ENCODE measurements at places on chromosomes 3 and 15.

DNA sequence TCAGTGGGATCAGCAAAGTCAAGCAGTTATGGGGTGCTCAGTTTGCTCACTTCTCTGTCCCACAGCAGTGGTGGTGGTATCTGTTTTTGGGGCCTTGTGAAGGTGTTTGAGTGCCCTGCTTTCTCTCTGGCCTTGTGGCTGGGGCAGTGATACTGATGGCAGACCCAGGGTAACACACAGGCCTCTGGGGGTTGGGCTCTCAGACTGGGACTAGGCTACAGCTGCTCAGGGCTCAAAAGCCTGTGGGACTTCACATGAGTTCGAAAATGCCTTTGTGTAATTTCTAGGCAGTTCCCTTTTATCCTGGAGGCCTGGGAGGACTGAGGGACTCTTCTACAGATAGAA, 75.3 kb downstream of the STXBP5L start:
- DNase-seq: no peak

GRCh38 chr3:196365736-196366135, 27.5 kb upstream of the TM4SF19 start:
- DNase-seq: no peak

DNA sequence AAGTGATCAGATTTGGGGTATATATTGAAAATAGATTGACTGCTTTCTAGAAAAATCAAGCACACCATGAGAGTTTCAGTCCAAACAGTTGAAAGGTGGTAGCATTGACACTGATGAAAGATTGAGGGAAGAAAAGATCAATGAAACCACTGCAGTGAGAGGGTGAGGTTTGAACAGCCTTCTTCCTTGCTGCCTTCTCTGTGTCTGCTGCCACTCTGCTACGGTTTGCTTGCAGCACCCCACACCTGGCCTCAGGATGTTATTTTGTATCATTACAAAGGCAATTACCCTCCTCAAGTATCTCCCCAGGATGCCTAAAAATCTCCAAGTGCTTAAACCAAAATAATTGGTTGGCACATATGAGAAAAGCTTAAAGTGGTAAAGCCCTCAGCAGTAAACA, 683.6 kb upstream of the ARPP21 start:
- DNase-seq: no peak

DNA sequence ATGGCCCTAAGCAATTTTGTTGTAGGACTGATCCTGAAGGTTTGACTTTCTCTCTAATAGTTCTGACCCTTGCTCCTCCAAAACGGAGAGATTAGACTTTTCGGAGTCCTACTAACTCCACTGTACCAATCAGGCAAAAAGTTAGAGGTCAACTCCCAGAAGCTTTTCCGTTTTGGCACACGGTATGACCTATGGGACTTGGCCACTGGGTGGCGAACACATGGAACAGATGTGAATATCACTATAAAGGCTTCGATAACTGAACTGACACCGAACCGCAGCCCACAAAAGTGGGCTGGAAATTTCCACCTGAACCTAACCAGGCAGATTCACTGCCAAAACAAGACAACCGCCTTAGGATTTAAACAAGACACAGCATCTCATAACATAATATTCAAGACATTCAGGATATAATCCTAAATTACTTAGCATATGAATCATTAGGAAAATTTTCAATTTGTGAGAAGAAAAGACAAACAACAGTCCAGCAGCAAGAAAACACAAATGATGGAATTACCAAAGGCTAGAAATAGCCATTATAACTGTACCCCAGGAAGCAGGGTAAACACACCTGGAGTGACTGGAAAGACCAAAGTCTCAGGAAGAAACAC, 12.2 kb upstream of the TM2D3 start:
- no peak for DNase-seq

- DNase-seq: no peak
Measured at GRCh38 chr3:140917772-140918171, 23.9 kb upstream of the SLC25A36 start.

DNA sequence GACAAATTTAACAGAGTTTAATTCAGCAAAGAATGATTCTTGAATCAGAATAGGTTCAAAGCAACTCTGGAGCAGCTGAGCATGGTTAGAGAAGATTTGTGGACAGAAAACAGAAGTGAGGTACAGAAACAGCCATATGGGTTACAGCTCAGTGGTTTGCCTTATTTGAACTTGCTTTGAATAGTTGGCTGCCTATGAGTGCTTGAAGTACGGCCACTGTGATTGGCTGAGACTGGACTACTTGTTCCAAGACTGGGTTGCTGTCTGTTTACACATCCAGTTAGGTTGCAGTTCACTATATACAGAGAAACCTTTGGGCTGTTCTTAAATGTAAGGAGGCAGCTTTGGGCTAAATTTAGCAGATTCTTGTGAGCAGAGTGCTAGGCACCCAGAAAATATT, 79.4 kb upstream of the CADPS start:
- DNase-seq: no peak

Measured in right renal pelvis (tissue), 4 donors.